Stimulated activated CD8-positive, alpha-beta memory T cell treated with anti-CD3 and anti-CD28 coated beads, Interleukin-7, amount 100 ng/mL, for 1 hour (primary cell): ENCODE measurements at places on chromosomes 7 and 10.

DNA sequence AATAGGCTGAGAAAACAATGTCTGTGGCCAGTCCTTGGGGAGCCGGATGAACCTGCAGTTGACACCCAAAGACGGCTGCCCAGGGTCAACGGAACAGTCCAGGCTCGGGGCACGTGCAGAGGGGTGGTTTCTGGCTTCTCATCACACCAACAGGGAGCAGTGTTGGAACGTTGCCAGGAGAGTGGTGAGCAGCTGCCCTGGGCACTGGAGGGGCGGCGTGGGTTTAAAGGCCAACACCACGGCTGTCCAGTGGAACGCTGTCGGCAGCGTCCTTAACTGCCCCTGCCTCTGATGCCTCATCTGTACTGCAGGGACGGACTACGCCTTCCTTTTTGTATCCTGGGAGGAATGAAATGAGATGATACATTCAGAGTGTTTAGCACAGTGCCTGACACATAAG lies 19.8 kb downstream of the JCAD start:
- DNase-seq: no peak

GRCh38 chr7:3200504-3200903 lies 100.5 kb upstream of the SDK1 start:
- no peak for DNase-seq

GRCh38 chr7:134129856-134130523 lies 2.9 kb downstream of the LRGUK start:
- DNase-seq: no peak

- DNase-seq: no peak
These were observed 351.7 kb upstream of the C7orf33 start for GRCh38 chr7:148238761-148239325.

- no peak for DNase-seq
These were observed 56.1 kb upstream of the SLC35B4 start for GRCh38 chr7:134372858-134373257.

GRCh38 chr10:100318207-100318606 lies 11.8 kb downstream of the PKD2L1 start:
- DNase-seq: no peak

GRCh38 chr7:5396999-5397663 lies 26.5 kb downstream of the TNRC18 start:
- DNase-seq: peak; percentile 75

GRCh38 chr7:157431173-157431950 lies 94.6 kb downstream of the DNAJB6 start:
- no peak for DNase-seq

GRCh38 chr10:58757352-58758065 lies 244.8 kb downstream of the BICC1 start:
- DNase-seq: no peak

DNA sequence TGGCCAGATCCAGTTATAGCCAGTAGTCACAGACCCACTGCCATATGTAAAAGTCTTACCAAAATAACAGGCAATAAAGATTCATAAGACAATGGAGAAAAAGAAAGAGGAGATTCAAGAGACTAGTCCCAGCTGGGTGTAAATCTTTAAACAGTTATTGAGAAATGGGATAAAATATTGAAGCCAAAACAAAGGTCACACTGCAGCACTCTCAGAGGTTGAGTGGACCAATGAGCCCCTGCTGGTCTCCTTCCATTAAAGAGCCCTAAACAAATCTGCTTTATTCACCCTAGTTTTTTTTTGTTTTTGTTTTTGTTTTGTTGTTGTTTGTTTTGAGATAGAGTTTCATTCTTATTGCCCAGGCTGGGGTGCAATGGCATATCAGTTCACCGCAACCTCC lies 98.8 kb downstream of the JMJD1C start:
- no peak for DNase-seq

- DNase-seq: no peak
These were observed 20.9 kb downstream of the PLAC9 start for GRCh38 chr10:80153460-80153859.

DNA sequence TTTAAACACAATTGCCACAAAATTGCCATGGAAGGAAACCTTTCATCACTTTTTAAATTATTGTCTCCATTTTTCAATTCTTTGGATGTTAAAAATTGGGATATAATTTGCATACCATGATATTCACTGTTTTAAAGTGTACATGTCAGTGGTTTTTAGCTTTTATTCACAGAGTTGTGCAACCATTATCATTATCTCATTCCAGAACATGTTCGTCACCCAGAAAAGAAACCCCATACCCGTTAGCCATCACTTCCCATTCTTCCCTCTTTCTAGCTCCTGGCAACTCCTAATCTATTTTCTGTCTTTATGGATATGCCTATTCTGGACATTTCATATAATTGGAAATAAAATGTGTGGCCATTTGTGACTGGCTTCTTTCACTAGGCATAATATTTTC lies 260.3 kb upstream of the FERD3L start:
- no peak for DNase-seq

DNA sequence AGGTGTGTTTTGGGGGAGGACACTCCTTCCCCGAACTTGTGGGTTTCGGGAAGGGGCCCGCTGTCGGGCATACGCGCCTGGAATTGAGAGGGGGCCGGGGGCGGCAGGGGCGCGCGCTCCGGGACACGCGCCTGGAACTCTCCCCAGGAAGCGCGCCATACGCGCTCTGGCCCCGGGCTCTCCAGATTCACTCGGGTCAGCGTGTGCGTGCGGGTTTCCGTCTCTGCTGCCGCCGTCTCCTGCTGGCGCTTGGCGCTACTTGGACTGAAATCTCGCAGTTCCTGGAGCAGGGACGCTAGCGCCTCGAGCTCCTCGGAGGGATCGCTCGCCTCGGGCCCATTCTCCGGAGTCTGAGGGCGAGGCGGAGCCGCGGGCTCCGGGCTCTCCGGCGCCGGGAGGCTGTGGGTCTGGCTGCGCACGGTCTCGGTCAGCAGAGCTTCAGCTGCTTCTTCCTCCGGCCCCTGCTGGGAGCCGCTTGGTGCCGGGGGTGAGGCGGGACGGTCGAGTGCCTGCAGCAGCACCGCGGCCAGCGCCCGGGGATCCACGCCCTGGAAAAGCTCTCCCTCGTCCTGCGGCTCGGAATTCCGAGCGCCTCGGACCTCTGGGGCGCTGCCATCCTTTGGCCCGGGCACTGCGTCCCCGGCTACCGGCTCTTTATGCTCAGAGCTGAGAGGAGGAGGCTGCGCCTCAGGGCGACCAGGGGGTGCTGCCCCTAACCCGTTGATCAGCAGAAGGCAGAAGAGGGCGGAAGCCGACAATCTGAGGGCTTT lies 1.1 kb downstream of the VGF start:
- no peak for DNase-seq

DNA sequence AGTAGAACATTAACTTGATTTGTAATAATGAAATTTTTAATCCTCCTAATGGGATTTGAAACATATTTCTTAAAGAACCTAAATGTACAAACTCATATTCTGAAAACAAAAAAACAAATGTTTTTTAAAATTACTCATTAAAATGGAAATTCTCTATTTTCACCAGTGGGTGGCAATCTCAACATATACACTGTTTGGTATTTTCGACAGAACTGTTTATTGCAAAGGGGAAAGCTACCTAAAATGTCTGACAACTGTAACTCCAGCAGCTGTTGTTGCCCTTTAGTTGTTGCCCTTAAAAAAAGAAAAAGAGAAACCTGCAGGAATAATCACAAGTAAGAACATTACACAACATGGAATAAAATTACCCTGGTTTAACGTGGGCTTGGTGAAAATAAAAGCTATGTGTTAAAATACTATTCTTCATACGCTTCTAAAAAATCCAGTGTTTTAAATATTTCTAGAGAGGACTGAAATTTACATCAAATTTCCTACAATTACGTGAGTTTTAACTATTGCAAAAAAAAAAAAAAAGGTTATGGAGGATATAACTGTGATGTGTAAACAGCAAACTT lies 54.5 kb downstream of the COL1A2 start:
- DNase-seq: no peak

GRCh38 chr7:92944633-92945032 lies 108.3 kb upstream of the CDK6 start:
- DNase-seq: no peak

- DNase-seq: no peak
These were observed 64.9 kb downstream of the CTTNBP2 start for GRCh38 chr7:117808341-117808757.

DNA sequence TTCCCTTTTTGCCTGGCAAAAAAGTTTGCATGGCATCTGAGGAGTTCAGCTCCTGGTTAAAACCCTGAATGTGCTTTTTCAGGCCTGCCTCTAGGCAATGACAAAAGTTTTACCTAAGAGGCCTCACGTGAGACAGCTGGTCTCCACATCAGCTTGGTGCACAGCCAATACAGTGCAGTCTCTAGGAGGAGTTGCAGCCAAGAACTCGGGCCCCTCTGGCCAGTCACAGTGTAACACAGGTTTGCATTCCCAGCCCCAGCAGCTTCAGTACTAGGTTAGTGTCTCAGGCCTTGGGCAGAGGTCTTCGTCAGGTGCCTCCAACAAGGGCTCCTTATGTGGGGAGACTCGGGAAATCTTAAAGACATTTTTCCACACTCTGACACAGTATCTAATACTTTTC lies 771.7 kb downstream of the SORCS1 start:
- no peak for DNase-seq

DNA sequence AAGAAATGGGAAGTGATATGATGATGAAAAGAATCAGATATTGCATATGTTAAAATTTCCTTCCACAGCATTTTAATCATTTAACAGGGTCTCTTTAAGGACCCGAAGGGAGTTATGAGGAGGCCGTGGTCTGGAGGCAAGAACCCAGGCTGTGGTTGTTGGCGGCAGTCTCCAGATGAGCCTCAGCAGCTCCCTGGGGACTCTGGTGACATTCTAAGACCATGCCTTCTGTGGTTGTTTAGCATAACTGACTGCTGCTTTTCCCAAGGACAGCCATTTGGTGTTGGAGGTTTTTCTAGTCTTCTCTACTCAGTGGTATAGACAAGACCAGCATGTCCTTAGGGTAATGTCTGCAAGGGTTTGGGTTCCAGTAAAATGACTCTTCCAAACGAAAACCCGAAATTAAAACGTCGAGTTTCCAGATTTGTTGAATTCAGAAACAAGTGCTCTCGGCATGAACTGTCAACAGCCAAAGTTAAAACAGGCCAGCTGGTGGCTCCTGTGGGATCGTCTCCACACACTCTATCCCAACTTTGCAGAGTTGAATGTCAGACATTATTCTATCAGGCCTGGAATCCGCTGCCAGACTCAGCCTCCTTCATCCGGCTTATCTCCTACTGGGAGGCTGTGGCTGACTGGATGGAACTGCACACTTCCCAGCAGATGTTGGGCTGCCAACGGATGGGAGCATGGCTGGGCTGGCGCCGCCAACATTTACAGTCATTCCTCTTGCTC lies 183.1 kb downstream of the TAX1BP1 start:
- no peak for DNase-seq

DNA sequence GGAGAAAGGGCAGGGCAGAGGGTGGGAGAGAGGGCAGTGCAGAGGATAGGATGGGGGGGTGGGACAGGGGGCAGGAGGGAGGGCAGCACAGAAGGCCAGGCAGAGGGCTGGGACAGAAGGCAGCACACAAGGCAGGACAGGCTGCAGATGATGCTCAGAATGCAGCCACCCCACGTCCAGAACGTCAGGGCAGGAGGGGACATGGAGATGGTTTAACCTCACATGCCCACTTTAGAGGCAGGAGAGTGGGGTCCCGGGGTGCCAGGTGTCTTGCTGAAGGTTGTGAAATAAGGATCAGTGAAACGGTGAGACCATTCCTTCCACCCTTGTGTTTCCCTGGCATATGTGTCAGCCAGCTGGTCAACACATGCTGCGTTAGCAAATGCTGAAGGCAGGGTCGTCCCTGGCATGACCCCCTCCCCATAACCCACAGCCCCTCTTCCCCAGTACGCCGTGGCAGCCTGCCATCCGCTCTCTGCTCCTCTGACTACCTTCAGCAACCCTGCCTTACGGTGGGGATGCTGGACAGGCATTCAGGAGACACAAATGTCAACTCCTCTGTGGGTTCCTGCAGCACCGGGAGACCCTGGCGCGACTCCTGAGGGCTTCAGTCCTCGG lies 592.1 kb downstream of the DNAJB6 start:
- no peak for DNase-seq

DNA sequence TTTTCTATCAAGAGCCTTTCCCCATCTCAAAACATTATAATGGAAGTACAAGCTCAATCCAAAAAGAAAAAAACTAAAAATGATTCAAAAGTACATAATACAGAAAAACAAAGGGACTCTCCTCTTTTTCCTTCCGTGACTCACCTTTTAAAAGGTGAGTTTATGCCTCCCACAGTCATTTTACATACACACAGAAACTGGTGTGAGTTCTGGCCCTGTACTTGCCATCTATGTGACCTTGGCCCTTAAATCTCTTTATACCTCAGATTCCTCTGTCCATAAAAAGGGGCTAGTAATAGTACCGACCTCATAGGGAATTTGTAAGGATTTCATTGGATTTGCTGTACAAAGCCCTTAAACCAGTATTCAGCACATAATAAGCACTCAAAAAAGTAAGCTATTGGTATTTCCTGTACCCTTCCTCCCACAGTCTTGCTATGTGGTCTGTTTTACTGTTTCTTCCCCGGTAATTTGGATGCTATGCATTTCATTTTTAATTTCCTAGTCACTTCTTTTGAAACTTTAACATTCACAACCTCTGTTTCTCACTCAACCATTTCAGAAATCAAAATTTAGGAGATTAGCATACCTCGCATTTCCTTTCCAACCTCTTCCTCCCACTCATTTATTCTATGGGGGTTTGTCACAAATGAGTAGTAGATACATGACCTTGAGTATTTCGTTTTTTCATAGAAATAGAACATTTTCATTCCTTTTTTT lies 39.0 kb downstream of the STK17A start:
- DNase-seq: no peak

GRCh38 chr10:114551636-114551972 lies 106.5 kb downstream of the ABLIM1 start:
- no peak for DNase-seq

DNA sequence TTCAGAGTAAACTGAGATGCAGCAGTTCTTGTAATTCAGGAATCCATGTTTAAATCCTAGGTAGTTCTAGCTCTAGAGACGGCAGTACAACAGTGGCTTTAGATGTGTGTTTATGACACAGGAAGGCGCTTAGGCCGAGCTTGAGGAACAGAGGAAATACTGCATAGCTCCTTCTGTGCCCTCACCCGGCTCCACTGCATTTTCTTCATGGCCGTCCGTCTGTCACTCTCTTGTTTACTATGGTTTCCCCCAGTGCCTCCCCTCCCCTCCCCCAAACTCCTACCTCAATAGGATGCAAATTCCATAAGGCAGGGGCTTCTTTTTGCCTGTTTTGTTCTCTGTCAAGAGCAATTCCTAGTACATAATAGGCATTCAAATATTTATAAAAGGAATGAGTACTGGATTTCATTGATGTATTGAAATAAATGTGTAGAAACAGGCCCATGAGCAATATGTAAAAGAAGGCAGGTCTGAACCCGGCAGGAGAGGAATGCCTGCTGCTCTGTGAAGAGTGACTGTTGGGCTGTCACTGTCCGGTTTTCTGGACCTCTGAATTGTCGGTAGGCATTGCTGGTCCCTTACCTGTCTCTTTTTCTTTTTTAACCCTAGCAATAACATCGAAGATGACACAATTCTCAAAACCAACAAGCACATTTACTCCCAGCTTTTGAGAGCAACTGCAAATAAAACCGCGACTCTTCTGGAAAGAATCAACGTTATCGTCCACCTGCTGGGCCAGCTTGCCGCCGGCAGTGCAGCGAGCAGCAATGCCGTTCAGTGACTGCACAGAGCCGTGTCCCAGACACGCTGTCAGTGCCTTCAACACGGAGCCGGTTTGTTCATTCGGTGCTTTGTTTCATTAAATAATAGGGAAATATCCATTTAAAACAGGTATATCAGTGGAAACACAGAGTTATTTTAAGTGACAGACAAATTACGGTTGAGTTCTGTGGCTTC lies 12.7 kb downstream of the MMP21 start:
- no peak for DNase-seq
